Anterior cingulate cortex (tissue), 58 donors: ENCODE measurements at places on chromosomes 5 and 9.

DNA sequence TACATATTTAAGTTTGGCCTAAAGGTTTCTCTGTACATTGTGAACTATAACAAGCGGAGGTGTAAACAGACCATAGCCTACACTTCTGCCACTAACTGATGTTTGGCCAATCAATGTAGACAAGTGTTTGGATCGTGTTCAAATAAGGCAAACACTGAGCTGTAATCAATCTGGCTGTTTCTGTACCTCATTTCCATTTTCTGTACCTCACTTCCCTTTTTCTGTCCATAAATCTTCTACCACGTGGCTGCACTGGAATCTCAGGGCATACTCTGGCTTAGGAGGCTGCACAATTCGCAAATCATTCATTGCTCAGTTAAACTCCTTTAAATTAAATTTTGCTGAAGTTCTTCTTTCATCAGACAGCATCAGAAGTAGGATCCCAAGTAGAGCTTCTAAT, 140.9 kb downstream of the SLC25A46 start:
- no peak for DNase-seq

DNA sequence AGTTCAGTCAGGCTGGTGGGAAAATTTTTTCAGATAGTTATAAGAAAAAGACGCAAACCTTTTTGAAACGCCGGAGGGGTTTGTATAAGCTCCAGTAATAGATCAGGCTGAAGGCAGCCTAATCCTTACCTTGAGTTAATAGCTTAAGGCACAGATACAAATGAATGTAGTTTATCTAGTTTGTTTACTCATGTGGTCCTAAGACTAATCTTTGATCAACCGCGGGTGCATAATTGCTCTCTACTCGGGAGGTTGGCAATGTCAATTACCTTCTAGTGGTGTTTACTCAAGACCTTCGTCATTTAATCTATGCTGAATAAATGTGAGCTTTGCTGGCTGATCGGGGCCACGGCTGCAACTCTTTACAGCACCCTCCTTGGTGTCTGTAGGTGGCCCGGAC, 665 bp upstream of the INSL4 start:
- DNase-seq, result no peak

- DNase-seq, result no peak
These were observed 51.0 kb upstream of the LIFR start for GRCh38 chr5:38607396-38607795.

GRCh38 chr5:58683567-58683966, 100.7 kb downstream of the RAB3C start:
- no peak for DNase-seq

GRCh38 chr5:176883700-176884570, 15.2 kb downstream of the HK3 start:
- no peak for DNase-seq

DNA sequence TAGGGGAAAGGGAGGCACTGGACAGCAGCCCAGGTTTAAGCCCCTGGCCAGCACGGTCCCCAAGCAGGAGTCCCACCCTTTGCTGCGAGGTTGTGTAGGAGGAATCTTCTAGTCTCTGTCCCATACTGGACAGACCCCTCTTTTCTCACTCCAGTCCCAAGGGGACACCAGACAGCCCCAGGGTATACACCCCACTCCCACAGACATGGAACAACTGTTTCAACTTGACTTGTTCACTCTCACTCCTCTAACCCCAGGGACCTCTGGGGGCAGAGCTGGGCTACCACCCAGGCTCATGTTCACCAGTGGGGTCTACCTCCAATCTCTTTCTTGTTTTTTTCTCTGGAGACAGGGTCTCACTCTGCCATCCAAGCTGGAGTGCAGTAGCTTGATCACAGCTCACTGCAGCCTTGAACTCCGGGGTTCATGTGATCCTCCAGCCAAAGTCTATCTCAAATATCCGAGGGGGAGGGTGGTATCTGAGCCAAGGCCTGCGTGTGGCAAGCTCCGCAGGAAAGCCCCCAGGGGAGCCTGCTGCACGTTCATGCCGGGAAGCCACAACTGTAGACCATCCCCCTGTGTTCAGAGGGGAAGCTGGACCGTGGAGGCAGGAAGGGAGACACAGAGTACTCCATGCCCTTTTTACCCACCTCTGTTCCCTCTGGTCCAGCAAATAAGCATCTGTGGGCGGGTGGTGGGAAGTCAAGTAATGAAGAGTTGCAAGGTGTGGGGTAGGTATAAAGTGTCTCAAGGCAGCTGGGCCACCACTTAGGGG, 1.8 kb downstream of the PTGES2 start:
- DNase-seq, result no peak
